Kidney glomerular epithelial cell (primary cell): ENCODE measurements at places on chromosomes 1 and 21.
A peak's percentile ranks its signal among the peaks of the same experiment; 100 is the strongest.

DNA sequence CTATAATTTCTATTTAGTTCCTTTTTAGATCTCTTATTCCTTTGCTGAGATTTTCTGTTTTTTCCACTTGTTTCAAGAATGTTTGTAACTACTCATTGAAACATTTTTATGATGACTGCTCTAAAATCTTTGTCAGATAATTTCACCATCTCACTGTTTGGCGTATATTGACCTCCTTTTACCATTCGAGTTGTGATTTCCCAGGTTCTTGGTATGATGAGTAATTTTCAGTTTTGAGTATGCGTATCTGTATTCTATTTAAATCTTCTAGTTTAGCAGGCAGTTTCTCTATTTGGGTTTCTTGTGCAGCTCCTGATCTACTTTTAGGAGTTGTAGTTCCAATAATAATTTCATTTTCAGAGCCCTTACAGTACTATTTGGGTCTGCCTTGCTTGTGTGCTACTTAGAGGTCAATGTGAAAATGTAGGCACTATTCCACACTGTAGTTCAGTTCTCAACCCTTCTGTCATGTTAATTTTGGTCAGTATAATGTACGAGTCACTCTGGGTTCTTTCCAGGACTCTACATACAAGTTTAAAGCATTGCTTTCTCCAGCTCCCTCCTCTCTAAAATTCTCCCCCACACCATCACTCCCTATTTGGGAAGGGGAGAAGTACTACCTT, 115.5 kb downstream of the ACBD6 start:
- DNase-seq: no peak

DNA sequence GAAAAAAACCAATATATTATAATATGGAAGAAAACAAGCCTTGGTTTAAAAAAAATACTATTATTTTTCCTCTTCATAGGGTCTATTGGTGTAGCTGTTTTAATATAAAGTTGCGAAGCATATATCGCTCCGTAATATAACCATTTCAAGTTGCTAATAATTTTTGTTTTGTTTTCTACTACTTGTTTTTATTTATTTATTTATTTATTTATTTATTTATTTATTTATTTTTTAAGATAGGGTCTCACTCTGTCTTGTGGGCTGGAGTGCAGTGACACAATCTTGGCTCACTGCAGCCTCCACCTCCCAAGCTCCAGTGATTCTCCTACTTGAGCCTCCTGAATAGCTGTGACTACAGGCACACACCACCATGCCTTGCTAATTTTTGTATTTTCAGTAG, 46.4 kb downstream of the PRDM2 start:
- DNase-seq: no peak

GRCh38 chr1:155297384-155297783, 3.9 kb downstream of the PKLR start:
- no peak for DNase-seq

DNA sequence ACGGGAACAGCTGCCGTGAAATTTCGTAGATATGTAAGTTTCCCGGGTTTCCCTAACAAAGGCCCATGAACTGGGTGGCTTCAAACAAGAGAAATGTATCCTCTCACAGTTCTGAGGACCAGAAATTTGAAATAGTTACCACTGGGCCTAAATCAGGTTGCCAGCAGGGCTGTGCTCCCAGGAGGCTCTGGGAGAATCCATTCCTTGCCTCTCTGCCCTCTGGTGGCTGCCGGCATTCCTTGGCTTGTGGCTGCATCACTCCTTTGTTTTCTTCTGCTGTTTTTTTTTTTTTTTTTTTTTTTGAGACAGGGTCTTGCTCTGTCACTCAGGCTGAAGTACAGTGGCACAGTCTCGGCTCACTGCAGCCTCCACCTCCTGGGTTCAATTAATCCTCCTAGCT, 23.7 kb downstream of the UMODL1 start:
- no peak for DNase-seq

GRCh38 chr1:79042539-79042938, 36.0 kb upstream of the ADGRL4 start:
- DNase-seq: no peak

DNA sequence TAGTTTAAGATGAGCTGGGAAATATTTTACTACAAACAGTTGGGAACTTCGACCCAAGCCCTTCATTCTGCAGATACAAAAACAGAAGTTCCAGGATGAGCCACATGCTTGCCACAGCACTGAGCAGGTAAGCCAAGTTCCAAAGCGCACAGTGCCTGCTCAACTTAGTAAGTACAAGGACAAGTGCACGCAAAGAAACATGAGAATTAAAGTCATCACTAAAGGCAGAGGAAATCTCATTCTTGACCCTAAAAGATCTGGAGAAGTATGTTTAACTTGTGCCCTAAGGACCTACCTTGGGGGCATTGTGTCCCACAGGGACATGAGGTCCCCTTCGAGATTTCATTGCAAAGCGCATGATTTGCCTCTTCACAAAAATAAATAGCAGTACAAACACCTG, 1.2 kb upstream of the UBAP2L start:
- peak; percentile 11 for DNase-seq

DNA sequence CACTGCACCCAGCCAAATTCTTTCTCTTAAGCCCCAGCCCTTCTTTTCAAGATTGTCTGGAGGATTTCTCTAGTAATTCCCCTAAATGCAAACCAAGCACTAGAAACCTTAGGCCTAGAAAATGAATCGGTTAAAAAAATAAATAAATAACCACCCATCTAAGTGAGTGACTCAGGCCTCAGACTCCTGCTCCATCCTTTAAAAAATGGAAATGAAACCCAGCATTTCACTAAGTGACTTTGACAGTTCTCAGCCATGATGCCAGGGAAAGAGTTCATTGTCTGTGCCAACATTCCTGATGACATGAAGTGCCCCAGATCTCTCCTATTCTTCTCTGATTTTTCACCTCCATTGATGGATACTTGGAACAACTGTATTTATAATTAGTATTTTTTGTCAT, 415.2 kb upstream of the DAB1 start:
- DNase-seq: no peak

GRCh38 chr1:85201340-85202091, 700 bp upstream of the SYDE2 start:
- DNase-seq: peak; percentile 73

GRCh38 chr1:161207173-161207572, 5.0 kb downstream of the NDUFS2 start:
- DNase-seq: no peak

DNA sequence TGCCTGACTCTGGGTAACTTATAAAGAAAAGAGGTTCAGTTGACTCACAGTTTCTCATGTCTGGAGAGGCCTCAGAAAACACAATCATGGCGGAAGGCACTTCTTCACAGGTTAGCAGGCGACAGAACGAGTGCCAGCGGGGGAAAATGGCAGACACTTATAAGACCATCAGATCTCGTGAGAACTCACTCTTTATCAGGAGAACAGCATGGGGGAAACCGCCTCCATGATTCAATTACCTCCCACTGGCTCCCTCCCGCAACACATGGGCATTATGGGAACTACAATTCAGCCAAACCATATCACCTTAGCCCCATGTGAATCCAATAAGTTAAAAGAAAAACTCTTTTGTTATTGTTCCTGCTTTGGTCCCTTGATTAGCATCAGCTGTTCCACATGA, 725.2 kb downstream of the LRRIQ3 start:
- no peak for DNase-seq

DNA sequence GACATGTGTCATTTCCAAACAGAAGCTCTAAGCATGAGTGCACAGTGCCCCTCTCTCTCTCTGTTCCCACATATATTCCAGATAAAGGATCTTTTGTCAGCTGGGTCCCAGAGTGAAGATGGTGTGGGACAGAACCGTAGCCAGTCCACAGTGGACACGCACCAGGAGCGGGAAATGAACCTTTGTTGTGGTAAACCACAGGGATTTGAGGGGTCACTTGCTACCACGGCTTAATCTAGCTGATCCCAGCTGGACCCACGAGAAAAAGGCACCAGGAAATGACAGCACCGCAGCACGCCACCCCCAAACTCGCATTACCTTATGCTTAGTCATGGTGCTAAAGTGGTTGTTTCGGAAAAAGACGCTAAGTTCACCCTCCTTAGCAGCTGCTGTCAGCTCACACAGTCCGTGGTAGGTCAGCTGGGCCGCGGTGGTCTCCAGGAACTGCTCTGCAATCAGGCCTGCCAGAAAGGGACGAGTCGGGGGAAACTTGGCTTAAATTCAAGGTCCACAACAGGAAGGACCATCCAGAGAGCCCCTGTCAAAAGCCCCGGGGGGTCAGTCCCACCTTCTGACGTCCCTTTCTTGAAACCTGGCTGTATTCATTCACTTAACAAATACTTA, 7.5 kb downstream of the MINDY1 start:
- no peak for DNase-seq

DNA sequence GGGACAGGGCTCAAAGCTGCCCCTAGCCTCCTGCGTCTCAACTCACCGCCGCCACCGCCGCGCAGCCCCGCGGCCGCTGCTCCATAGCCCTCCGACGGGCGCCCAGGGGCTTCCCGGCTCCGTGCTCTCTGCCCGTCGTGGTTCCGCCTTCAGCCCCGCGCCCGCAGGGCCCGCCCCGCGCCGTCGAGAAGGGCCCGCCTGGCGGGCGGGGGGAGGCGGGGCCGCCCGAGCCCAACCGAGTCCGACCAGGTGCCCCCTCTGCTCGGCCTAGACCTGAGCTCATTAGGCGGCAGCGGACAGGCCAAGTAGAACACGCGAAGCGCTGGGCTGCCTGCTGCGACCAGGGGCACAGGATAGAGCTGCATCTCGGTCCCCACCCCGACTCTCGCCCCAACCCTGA, at the start of gene TNFRSF25:
Gene TNFRSF25 (minus strand): TSS at position 151 of the 400 bp plus-strand sequence. CDS start 66 bp downstream, at position 85.
- DNase-seq: no peak

DNA sequence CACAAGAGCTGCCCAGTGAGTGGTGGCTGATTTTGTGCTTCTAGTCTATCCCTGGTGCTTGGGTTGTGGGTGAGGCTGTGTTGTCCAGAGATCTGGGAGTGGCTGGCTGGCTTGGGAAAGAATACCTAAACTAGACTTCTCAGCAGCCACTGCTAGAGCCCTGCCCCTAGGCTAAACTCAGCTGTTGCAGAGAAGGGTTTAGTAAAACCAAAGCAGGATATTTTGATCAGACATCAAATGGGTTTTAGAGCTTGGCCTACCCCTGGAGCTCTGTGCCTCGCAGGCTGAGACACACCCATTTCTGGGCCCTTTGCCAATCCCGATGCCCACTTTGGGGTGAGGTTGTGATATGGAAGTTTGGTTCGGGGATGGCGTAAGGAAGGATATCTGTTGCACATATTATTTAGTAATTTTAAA, 88.5 kb downstream of the UCK2 start:
- no peak for DNase-seq

GRCh38 chr21:46187261-46187660, 3.0 kb upstream of the SPATC1L start:
- no peak for DNase-seq

DNA sequence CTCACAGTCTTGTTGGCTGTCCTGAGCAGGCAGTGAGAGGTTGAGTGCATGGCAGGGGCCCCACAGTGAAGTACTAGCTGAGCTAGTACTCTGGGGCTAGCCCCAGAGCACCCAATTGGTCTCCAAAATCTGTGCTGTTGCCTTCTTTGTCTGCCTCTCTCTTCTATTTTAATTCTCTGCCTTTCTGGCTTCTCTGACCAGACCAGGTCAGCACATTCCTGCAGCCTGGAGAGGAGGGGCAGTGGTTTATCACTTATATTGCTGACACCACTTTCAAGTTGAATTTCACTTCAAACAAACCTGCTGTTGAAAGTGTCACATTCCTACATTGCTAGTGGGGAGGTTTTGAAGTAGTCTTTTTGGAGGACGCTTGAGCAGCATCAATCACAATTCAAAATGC, 628.7 kb downstream of the PTPRU start:
- no peak for DNase-seq

- no peak for DNase-seq
Observed at GRCh38 chr1:94606471-94606870, 64.9 kb upstream of the F3 start.

DNA sequence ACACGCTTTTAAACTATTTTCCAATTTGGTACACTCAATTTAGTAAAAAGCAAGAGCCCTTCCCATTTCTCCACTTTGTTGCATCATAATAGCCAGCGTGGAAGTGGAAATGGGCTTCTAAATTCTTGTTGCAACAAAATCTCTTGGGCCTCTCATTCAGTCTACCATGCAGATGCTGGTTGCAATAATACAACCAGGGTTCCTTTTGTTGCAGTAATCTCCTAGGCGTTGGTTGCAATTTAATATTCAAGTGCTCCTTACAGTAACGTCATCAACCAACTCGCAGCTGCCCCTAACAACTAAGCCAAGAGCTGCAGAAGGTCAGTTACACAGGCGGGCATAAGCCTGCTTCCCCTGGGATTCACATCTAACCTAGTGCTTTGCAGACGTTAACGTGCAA, 2.7 kb upstream of the HDGF start:
- DNase-seq: no peak
